T-helper 17 cell (primary cell): ENCODE measurements at places on chromosomes 5 and 9.

GRCh38 chr9:82091100-82091499 lies 102.5 kb downstream of the SPATA31D1 start:
- no peak for DNase-seq

GRCh38 chr9:90904706-90905478 lies 103.3 kb downstream of the SYK start:
- no peak for DNase-seq

- DNase-seq = no peak
Measured at GRCh38 chr5:143569722-143570567, 166.5 kb upstream of the NR3C1 start.

DNA sequence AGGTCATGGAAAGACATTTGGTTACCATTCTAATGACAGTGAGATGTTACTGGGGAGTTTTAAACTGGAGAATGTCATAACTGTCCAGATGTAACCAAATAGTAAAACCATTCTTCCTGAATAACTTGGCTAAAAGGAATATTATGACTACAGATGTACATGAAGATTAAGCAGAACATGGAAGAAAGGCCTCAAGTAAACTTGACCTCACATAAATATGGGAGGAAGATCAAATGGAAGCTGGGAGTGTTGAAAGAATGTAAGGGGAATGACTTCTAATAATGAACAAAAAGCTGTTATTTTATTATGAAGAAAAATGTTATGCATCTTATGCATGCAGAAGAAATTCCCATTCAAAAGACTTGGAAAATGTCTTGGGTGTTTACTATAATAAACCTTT lies 107.7 kb upstream of the CDKN2B start:
- DNase-seq = no peak

DNA sequence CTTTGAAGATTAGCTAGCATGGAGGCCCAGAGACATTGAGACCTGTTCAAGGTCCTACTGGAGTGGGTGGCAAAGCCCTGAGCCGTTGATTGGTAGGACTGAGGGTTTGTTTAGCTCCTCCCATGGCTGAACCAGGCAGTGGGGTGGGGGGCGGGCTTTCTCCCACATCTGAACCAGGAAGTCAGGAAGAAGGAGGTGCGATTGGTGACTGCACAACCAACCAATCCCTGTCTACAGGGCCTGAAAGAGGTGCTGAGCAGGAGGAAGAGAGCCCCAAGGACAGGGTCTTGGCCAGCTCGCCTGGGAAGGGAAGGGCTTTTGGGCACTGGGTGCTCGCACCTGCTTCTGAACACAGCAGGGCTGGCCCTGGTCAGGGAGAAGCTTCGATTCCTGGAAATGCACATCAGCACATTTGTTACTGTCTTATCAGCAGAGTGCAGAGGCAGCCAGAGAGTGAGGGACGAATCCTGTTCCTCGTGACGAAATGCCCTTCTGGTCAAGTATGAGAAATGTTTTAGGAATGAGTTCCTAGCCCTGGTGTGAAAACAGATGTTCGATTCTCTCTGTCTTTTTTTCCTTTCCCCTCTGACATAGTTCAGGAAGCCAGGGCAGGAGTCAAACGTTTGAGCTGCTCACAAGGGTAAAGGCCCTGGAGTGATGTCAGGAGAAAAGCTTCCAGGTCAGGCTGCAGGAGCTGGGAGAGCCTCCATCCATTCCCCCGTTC lies 294.8 kb upstream of the KLF4 start:
- no peak for DNase-seq

- DNase-seq = no peak
Measured at GRCh38 chr9:38350529-38350928, 42.0 kb upstream of the ALDH1B1 start.

DNA sequence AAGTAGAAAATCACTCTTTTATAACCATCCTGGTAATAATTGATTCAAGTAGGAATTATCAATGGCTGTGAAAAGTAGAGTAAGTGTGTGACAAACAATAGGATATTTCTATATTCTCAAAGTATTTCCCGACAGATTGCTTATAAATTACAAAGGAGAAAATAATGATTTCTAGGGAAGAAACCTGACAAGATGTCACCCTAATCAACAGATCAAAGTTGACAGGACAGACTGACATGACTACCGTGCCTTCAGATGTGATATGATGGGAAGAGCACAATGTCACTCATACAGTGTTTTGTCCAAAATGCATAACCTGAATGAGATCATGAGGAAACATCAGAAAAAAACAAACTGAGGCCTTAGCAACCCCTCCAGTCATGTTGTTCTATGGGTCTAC lies 53.9 kb upstream of the TRIO start:
- no peak for DNase-seq

DNA sequence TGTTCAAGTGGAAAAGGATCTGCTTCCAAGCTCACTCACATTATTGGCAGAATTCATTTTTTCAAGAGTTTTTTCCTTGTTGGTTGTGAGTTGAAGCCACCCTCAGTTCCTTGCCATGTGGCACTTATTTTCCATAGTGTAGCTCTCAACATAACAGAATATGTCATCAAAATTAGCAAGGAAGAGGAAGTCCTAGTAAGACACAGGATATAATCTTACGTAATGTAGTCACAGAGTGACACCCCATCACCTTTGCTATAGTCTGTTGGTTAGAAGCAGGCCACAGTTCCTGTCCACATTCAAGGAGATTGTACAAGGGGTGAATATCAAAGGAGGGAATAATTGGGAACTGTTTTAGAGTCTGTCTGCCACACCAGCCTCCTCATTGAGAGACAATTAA lies 15.7 kb downstream of the IRGM start:
- no peak for DNase-seq

DNA sequence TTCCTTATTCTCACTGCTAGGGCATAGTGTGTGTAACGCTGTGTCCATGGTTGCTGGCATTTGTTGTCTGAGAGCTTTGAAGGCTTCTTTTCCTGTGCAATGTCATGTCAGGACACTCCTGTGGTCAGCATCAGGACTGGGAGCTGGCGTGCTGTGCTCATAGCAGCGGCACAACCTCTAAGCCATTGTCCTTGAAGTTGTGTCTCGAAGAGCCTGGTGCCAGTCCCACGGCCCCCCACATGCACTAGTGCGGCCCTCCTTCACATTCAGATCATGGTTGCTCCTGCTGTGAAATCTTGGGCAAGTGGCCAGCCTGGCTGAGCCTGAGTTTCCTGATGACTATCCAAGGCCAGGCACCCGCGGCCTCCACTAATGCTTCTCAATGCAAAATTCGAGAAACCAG lies 32.4 kb downstream of the PDZD2 start:
- no peak for DNase-seq

GRCh38 chr5:178104492-178104891 lies 8.8 kb upstream of the N4BP3 start:
- no peak for DNase-seq

DNA sequence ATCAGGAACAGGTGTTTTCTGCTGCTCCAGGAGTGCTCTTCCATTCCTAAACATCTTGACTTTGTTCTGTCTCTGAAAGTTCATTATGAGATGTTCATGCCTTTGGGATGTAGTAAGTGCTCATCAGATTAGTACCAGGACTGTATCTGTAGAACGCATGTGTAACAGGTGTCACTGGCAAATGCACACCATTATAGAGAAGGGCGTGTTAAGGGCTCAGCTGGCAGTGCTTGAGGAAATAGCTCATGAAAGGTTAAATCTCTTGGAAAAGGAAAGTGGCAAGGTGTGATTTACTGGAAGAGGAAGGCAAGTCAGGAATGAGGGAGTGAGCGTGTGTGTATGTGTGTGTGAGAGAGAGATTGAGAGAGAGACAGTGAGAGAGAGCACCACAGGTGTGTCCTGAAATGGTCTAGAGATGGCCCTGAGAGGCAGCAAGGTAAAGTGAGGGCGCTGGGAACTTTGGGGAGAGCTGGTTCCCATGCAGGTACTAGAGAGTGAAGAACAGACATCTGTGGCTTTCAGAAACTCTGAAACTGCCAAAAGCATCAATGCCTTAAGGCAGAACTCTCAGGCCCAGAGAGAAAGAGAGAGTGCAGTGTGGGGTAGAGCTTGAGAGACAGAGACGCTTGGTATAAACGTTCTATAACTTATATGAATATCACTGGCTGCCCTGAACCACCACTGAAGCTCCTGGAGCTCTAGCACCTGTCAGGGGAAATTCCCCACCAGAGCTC lies 13.7 kb upstream of the CXCL14 start:
- no peak for DNase-seq

DNA sequence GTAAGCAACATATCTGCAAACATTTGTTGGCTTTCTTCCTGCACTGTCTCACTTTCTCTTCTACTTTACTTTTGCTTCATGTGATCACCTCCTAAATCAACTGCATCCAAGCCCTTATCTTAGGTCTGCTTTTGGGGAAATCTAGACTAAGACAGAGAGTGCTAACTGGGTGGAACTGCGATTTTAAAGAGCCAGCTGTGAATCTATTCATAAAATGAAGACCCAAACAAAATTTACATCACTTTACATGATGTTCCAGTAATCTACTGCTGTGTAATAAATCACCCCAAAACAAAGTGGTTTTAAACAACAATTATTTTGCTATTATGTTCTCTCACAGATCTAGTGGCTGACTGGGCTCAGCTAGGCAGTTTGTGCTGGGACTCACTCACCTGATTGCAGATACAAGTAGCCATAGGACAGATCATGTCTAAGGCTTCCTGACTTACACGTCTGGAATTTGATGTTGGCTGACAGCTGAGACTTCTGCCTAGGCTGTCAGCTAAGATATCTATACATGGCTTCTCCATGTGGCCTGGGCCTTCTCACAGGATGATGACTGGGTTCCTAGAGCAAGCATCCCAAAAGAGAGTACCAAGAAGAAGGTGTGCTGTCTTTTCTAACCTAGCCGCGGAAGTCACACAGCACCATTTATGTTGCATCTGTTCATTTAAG lies 145.1 kb upstream of the TBCA start:
- no peak for DNase-seq

GRCh38 chr9:123129423-123129822 lies 96.0 kb downstream of the GPR21 start:
- no peak for DNase-seq

- no peak for DNase-seq
Measured at GRCh38 chr5:154238776-154239481, 48.4 kb downstream of the GALNT10 start.

DNA sequence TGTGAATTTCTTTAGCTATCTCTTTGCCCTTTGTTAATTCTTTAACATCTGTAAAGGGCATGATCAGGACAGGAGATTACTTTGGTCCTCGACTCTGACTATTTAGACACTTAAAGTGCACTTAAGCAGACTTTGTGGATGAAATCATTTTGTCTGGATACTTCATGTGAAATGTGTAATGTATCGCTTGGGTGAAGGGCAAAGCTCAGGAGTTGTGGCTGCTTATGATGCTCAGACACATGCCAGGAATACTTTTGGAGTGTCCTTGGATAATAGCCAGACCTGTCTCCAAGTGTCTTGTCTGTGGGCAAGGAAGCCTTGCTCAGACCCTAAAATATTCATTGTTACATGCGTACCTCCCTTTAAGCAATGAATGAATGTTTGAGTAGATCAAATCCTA lies 87.8 kb downstream of the RAI14 start:
- DNase-seq = no peak

DNA sequence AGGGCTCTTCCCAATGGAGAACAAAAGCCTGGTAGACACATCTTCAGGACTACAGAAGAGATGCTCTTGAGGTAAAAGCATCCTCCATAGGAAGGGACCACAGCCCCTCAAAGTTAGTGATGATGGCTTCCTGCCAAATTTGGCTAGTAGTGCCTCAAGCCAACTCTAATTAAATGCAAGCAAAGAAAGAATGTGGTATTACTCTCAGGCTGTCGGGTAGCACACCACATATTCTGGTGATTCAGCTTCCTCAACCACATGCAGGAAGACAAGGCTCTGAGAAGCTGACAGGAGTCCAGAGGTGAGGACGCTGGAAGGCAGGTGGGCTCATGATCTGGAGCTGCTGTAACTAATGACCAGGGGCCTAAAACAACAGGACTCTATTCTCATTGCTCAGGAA lies 37.2 kb upstream of the S1PR3 start:
- DNase-seq = no peak

DNA sequence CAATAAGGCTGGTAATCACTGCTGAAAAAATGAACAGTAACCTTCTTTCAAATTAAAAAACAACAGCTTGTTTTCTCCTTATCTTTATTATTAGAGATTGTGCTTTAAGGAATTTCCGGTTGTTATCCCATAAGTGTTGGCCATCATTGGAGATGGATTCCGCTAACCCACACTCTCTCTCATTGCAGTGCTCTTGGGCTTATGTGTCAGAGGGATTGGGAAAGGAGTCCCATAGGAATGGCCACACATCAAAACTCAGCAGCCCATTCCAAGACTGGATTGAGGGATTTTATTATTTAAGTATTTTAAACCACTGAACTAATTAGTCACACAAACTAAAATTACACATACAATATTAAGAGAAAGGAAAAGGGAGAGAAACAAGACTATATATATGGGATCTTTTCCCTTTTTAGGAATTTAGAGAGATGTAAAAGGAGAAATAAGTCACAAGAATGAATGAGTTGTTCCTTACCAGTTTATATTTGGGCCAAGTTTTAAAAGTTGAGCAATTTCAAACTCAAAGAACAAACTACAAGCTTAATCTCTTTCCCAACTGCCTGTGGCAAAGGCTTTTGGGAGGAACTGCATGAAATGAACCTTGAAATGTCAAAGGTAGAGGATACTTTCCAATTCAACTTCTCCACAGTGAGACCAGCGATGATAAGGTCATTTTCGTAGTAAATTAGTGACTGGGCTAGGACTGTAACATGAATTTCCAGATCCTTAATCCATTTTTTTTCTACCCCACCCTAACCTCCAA lies 2.4 kb downstream of the SPINK6 start:
- no peak for DNase-seq

DNA sequence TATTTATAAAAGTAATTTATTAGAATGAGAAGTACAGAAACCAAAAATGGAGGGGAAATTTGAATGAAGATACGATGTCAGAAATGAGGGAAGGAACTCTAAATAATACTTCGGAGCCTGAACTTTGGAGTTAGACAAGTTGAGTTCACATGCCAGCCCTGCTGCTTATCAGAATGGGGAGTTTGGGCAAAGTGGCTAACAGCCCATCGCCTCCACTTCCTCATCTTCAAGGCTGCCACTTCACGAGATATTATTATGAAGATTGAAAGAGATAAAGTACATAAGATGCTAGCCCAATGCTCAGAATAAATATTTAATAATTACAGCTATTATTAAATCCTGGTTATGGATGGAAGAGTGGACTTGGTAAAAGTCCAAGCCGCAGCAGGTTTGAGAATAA lies 56.2 kb upstream of the ABCA1 start:
- DNase-seq = no peak

- no peak for DNase-seq
Measured at GRCh38 chr9:117691367-117691766, 12.8 kb upstream of the TLR4 start.

DNA sequence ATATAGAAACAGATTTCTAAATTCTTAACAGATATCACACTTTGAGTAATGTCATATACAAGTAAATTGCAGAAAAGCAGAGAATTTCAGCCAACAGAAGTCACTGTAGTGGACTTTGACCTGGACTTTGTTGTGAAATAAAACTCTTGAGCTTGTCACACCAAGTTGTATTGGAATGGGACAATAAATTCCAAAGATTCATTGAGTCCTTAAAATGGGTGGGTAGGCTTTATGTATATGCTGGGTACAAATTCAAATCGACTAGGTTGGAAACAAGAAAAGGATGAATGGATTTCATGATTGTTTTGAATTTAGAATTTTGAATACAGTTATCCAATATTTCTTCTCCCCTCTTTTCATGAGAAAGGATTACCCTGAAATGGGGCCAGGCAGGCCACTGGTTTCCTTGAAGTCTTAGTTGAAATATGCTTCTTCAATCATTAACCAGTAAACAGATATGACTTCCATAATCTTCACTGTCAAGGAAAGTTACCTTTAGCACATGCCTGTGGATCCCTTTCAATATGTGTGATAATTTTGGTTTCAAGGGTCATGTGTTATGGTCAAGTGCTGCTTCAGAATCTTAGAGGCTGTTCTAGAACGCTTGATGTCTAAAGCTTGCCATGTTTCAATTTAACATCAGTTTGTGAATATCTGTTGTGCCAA lies 25.7 kb downstream of the PIP5K1B start:
- no peak for DNase-seq
